ENCODE measurements at places on chromosomes 5 and 9.

- no peak for DNase-seq
Observed at GRCh38 chr9:97864396-97864795, 11.4 kb downstream of the FOXE1 start.

DNA sequence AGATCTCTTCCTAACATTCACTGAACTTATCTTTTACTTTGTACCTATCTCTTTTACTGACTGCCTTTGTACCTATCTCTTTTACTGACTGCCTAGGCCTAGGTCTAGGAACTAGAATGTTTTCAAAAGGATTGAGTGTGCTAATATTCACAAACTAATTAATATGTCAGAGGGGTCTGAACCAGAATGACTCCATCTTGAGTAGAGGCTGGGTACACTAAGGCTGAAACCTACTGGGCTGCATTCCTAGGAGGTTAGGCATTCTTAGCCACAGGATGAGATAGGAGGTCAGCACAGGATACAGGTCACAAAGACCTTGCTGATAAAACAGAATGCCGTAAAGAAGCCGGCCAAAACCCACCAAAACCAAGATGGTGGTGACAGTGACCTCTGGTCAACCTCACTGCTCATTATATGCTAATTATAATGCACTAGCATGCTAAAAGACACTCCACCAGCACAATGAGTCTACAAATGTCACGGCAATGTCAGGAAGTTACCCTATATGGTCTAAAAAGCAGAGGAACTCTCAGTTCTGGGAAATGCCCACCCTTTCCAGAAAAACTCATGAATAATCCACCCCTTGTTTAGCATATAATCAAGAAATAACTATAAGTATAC, 2.5 kb upstream of the RHOBTB3 start:
- DNase-seq = no peak

DNA sequence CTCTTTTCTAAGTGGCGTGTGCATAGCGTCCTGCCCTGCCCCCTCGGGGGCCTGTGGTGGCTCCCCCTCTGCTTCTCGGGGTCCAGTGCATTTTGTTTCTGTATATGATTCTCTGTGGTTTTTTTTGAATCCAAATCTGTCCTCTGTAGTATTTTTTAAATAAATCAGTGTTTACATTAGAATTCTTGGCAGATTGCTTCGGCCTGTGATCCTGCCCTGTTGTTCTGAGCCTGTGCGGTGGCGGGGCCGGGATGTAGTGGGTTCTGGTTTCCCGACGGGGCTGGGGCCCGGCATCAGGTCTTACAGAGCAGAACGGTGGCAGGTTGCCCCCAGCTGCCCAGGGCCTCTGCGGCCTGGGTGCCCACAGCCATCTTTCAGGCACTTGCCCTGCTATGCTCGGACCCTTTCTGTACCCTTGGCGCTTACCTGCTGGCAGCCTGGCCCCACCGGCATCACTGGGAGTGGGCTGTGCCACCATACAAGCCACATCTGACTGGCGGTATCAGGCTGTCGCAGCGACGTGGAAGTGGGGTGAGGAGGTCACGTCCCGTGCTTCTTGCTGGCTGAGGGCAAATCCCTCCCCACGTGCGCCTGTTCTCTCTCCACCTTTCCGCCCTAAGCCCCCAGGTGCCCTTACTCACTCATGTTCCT, 9.0 kb downstream of the QRFP start:
- no peak for DNase-seq

GRCh38 chr9:130661451-130662098, 2.8 kb upstream of the PRDM12 start:
- DNase-seq = no peak

GRCh38 chr5:16160706-16161105, 18.9 kb downstream of the MARCHF11 start:
- DNase-seq = no peak

DNA sequence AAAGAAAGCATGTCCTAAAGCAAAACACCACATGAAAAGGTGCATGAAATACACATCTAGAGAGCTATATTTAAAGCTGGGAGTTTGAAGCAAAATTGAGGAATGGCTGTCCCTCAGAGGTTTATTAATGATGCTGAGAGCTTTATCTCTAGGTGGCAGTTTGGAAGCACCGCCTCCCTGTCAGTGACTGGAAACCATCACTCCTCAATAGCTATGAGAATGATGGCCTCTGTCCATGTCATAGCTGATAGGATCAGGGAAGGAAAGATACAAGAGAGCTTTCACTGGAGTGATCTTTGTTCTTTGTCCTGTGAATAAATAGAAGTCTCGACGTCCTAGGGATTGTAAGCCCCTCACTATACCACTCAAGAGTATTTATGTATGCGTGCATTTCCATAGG, 110.5 kb downstream of the NUDT12 start:
- no peak for DNase-seq

- DNase-seq = no peak
Observed at GRCh38 chr9:119963798-119964372, 594.6 kb upstream of the BRINP1 start.

- no peak for DNase-seq
Observed at GRCh38 chr5:32711681-32712480, 760 bp downstream of the NPR3 start.

- no peak for DNase-seq
Observed at GRCh38 chr9:89743573-89744254, 138.9 kb downstream of the GADD45G start.

DNA sequence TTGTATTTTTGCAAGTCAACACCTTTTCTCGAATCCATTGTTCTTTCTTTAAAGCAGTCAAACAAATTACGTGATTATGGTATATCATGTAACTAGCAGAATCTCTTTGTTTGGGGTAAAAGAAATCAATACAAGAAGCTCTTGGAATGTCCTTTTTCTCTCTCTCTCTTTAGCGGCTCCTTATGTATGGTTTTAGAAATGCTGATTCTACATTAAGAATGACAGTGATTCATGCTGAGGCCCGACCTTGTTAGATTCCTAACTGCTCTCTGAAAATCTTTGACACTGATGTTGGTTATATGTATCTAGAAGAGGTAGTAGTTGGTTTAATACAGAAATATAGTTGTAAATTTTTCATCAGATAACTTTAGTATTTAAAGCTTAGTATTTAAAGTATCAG, 76.4 kb downstream of the SNX24 start:
- no peak for DNase-seq

GRCh38 chr5:56517011-56517416, 283.9 kb upstream of the ANKRD55 start:
- no peak for DNase-seq

GRCh38 chr5:96209829-96210228, 223.2 kb downstream of the PCSK1 start:
- no peak for DNase-seq

DNA sequence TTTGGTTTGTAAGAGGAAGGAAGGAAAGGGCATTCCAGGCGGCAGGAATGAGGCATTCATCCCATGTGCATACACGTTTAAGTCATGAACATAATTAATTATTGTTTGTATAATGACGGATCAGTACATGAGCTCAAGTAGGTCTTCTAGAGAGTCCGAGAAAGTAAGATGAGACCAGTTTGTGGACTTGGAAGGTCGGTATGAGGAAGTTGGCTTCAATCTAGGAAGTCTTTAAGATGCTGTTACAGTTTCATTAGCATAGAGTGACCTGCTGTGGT, 2.1 kb downstream of the GTF3C4 start:
- no peak for DNase-seq

GRCh38 chr9:19946441-19947109, 157.7 kb upstream of the SLC24A2 start:
- DNase-seq = no peak

DNA sequence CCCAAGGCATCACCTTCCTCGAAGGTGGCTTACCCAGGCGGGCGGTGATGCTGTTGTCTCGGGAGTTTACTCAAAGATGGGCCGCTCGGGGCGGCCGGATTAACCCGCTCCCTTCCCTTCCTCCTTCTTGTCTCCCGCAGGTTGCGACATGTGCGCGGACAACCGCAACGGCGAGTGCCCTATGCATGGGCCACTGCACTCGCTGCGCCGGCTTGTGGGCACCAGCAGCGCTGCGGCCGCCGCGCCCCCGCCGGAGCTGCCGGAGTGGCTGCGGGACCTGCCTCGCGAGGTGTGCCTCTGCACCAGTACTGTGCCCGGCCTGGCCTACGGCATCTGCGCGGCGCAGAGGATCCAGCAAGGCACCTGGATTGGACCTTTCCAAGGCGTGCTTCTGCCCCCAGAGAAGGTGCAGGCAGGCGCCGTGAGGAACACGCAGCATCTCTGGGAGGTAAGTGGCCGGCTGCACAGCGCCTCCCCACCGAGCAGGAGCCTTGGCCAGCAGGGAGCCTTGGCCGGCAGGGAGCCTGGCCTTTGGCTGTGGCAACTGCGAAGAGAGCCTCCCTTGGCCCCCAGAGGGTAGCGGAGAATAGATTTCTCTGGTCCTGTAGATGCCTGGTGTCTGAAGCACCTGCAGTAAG, 10.6 kb downstream of the PRDM6 start:
- DNase-seq = no peak

DNA sequence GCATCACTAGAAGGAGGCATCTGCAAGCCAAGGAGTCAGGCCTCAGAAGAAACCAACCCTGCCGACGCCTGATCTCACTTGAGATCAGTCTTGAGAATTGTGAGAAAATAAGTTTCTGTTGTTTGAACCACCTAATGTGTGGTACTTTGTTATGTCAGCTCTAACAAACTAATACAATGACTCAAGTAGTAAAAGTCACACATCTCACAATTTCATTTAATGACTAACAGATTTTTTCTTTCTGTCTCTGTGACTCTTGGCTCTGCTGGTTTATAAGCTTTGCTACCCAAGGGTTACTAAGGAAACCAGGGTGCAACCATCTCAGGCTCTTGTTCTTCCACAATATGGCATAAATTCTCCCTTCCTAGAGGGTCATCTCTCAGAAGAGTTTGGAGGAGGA, 315.8 kb upstream of the GRAMD2B start:
- no peak for DNase-seq

GRCh38 chr5:156076912-156077311, 250.1 kb upstream of the SGCD start:
- DNase-seq = no peak

GRCh38 chr5:91562922-91563321, 179.8 kb upstream of the ARRDC3 start:
- DNase-seq = no peak

- no peak for DNase-seq
Observed at GRCh38 chr9:93219692-93220091, 35.8 kb downstream of the WNK2 start.

DNA sequence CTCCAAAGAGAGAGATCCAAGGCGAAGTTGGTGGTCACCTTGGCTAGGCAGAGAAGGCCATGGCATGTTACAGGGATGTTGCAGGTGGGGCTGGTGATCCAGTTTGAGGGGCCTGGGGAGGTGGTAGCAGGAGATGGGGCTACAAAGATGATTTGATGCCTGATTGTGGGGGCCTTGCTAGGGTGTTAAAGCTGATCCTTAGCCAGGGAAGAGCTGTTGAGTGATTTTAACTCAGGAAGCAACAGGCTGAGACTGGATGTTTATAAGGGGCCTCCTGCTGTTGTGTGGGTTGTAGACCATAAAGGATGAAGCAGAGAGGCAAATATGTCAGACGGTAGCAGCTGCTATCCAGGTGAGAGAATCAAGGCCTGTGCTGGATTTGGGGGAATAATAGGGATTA, 19.0 kb upstream of the SMAD5 start:
- no peak for DNase-seq

DNA sequence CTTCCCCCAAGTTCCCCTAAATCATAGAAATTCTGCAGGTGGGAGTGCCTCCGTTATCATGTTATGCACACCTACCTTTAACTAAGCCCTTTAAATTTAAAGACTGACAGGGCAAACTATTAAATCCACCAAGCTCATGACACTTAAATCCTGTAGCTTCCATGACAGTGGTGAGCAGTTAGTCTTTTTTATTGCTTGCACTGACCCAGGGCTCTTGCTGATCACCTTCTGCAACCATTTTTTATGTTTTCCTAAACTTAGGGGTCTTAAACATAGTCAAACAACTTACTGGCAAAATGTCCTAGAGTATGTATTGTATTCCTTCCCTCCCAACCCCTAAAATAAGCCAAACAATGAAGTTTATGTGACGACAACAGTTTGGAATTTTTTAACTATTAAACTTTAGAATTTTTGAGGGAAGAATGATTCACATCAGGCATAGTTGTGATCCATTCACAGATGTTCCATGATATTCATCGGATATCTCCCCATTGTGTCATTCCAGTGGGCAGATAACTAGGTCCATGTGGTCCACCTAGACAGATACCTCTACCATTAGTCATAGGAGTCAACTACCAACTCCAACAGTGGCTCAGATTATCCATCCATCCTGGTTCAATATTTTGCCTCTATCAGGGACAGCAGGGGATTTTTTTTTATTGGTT, 283.1 kb downstream of the ADAMTS6 start:
- no peak for DNase-seq

DNA sequence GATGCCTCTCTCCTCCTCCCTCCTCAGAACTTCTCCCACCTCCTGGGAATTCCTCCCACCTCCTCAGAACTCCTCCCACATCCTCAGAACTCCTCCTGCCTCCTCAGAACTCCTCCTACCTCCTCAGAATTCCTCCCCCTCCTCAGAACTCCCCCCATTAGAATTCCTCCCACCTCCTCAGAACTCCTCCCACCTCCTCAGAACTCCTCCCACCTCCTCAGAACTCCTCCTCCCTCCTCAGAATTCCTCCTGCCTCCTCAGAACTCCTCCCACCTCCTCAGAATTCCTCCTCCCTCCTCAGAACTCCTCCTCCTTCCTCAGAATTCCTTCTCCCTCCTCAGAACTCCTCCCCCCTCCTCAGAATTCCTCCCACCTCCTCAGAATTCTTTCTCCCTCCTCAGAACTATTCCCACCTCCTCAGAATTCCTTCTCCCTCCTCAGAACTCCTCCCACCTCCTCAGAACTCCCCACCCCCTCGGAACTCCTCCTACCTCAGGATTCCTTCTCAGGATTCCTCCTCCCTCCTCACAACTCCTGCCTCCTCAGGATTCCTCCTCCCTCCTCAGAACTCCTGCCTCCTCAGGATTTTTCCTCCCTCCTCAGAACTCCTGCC, 23.9 kb downstream of the SLC46A2 start:
- no peak for DNase-seq

DNA sequence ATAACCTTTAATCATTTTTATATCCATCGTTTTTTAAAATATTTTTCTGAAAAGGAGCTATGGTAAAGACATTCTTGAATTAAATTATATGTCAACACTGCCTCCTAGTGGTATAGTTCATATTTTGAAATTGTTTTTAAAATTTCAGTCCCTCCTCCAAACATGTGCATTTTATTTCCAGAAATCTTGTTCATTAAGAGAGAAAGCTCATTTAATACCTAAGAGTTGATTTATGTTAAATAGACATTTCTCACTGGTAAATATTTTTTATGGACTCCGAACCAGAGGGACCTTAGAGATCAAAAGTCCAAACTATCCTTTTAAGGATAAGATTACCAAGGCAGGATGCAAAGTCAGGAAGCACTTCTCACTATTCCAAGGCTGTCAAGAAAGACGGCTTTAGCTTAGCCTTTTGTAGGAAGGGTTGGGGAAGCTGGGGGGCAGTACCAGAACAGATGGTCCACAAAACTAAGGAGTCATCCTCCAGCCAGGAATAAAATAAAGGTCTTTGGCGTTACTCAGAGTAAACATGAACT, 21.6 kb downstream of the BHMT start:
- no peak for DNase-seq

GRCh38 chr9:34125681-34126206, 754 bp downstream of the DCAF12 start:
- no peak for DNase-seq

GRCh38 chr9:78900500-78900899, 603.6 kb downstream of the PSAT1 start:
- DNase-seq = no peak

Measured in activated CD8-positive, alpha-beta memory T cell treated with anti-CD3 and anti-CD28 coated beads for 1 hour (primary cell).